ENCODE measurements at places on chromosomes 12 and 14.

GRCh38 chr14:66600416-66600815 is 92.5 kb downstream of the GPHN start:
- no peak for DNase-seq

GRCh38 chr12:13836099-13836498 is 145.3 kb downstream of the GRIN2B start:
- no peak for DNase-seq

- no peak for DNase-seq
Measured at GRCh38 chr14:100419856-100420255, 96.7 kb downstream of the SLC25A47 start.

GRCh38 chr12:100927826-100928225 is 133.2 kb downstream of the ANO4 start:
- DNase-seq, result no peak

GRCh38 chr12:16062611-16063010 is 151.5 kb downstream of the DERA start:
- DNase-seq, result no peak

GRCh38 chr12:114815026-114815795 is 131.2 kb upstream of the TBX3 start:
- no peak for DNase-seq

DNA sequence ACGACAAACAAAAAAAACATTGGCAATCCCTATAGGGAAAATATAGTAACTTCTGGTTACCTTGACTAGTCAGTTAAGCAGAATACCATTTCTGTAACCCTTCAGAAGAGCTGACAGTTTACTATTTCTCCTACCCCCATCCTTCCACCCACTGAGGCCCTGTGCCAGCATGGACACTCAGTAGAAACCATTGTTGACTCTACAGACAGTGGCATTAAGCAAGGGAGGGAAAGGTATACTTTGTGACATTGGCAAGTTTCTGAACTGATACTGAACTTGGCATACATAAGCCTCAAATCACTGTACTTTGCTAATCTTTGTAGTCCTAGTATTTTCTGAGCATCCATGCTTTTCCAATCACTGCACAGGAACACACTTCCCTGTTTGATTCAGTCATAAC is 33.4 kb upstream of the VSX2 start:
- DNase-seq, result no peak

- DNase-seq, result no peak
Measured at GRCh38 chr12:51920046-51920445, 12.7 kb downstream of the ACVRL1 start.

GRCh38 chr12:95283371-95283770 is 65.8 kb downstream of the VEZT start:
- no peak for DNase-seq

DNA sequence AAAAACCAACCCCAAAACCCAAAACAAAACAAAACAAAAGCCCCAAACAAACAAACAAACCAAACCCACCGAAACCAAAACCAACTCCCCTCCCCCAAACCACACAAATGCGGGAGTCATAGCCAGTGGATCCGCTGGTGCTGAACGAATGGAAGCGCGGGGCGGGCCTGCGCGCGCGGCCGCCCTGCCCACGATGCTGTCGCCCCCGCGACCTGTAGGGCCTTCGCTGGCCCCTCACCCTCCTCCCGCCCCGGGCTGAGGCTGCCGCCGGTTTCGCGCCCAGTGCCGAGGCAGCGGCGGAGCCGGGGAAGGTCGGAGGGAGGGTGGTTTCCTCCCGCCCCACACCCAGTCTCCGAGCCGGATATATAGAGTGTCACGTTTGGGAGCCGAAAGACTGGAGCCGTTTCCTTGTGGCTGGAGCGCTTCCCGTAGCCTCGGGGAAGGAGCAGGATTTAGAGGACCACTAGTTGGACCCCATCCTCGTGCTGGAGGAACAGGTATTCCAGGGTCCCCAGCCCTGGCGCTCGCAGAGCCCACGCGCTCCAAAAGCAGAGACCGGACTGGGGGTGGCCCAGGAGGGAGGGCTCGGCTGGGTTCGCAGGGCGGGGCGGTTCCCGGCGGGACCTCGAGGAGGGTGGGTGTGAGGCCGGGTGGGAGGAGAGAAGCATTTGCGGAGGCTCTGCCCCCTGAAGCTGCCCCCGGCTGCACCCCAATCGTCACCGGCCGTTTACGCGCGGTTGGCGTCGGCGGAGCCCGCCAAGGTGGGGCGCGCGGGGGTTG is at the start of gene FAR2:
Gene FAR2, plus strand, starts transcription at position 368 of the 780 bp plus-strand sequence. CDS start 121,172 bp downstream, outside the sequence.
- no peak for DNase-seq

GRCh38 chr12:1173781-1174617 is 183.0 kb downstream of the ERC1 start:
- no peak for DNase-seq
